Activated CD8-positive, alpha-beta memory T cell treated with anti-CD3 and anti-CD28 coated beads for 4 hours (primary cell): ENCODE measurements at places on chromosomes 2 and 18.

GRCh38 chr2:181682795-181683517 is 2.6 kb upstream of the NEUROD1 start:
- no peak for DNase-seq

DNA sequence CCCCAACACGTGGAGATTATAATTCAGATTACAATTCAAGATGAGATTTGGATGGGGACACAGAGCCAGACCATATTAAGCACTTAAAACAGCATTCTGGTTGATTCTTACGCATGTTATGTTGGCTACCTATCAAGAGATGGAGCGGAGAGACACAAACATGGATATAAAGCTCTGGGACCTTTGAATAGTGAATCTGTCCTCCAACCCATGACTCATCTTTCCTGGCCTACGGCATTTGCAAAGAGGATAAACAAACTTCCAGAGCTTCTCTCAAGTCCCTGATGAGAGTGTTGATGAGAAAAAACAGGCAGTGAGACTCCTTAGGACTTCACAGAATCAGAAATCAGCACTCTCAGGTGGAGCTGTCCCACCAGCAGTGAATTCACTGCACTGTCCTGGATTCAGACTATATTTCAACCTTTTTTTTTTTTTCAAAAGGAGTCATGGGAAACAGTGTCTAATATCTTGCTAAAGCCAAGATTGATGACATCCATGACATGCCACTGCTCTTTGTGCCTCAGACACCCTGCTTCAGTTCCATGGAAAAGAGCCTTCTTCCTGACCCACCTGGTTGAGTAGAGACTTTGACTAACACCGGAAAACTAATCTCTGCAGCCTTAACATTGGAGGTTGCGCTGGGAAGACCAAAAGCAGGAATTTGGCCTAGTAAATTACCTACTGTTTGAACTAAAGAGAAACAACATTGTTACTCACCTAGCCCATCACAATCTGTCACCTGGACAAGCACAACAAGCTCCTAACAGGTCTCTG is 62.1 kb upstream of the NPAS2 start:
- DNase-seq, result no peak

DNA sequence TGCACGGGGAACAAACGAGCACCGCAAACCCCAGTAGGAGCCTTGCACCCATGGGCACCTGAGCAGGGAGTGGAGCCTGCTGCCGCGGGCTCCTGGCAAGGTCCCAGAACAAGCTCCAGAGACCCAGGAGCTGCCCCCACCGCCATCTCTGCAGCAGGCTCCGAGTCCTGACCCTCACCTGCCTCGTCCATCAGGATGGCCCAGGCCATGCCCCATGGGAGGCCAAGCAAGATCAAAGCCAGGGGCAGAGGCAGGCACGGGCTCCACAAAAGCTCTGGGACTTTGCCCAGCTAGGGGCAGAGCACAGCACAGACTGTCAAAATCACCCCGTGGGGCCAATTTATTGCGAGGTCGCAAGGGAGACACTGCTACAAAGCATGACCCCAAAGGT is 43.6 kb downstream of the GPC1 start:
- DNase-seq, result no peak

DNA sequence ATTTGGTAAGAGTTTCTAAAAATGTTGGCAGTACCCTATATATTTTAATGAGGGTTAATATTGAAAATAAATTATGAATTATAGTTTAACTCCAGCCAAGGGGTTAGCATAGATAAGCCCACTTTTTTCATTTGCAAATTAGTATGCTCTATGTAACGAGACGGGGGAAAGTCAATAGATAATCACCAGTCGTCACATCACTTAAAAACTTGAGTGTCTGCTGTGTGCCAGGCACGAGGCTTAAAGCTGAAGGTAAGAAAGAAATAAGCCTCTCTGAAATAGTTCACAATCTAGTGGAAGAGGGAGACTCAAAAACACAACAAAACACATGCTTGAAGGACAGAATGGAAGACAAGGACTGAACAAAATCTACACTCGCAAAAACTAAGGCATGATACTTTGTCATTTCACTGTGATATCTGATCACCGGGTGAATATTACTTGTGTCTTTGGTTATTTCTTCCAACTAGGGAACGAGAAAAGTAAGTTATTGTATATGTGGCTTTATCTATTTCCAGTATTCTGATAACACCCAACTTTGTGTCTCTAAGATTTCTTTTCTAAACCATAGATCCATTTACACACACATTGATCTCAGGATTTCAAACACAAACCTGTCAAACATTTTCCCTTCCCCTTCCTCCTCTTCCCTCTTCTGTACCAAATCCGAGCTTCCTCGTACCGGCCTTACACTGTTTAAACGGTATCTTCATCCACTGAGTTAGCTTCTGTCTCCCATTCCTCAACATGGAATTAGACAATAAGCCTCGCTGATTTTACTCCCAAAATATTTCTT is 199.1 kb downstream of the PIEZO2 start:
- no peak for DNase-seq

DNA sequence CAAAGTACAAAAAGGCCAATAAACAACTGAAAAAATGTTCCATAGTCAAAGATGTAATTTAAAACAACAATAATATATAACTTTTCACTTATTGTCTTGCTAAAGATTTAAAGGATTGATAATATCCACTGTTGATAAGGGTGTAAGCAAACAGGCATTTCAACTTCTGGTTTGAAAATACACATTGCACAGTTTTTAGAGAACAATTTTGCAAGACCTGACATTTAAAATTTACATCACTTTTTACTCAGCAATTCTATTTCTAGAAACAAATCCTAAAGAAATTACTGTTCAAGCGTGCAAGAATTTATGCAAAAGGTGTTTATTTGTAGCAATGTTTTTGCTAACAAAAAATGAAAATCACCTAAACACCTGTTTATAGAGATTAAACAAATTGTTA is 120.4 kb downstream of the TDRD15 start:
- no peak for DNase-seq

- DNase-seq, result peak; percentile 47
Measured at GRCh38 chr2:11753886-11754699, 7.7 kb downstream of the LPIN1 start.

- DNase-seq, result no peak
Measured at GRCh38 chr2:137123226-137123625, 357.9 kb downstream of the THSD7B start.

DNA sequence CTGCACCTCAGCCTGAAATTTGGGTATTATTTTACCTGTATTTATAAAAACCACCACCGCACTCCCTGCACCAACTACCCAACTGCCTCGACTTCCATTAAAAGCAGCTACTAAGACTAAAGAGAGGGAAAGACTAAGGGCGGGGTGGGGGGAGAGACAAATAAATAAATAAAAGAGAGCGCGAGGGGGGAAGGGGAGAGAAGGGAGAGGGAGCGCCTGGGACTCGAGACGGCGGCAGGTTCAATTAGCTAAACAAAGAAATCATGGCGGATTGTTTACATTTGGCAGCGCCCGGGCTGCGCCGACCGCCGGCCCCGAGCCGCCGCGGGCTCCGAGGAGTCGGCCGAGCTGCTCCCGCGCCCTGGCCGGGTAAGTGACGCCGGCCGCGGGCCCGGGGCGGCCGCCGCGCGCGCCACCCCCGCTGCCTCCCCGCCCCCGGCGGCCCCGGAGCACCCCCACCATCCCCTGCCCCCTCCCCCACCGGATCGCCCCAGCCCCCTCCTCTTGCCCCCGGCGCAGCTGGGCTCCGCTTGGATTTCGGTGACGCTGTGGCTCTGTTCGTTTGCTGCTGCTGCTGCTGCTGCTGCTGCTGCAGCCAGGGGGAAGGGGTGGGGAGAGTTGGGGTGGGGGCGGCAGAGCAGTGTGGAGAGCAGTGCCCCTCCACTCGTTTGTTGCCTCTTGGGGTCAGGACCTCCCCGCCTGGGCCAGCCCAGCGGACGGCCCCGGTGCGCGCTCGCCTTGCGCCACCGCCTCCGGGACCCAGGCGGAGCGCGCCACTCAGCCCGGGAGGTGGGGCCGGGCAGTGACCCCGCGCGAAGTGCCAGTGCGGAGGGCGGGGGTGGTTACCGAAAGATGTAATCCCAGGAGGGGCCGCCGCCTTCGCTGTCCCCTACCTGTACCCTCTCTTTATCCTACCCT is 187.2 kb upstream of the FANCL start:
- no peak for DNase-seq

DNA sequence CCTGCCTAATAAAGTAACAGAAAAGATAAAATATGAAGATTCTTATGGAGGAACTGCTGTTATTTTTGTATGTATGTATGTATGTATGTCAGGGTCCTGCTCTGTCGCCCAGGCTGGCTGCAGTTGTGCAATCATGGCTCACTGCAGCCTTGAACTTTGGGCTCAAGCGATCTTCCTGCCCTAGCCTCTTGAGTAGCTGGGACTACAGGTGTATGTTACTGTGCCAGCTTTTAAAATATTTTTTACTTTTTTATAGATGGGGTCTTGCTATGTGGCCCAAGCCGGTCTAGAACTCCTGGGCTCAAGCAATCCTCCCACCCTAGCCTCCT is 26.7 kb downstream of the ANKRD29 start:
- no peak for DNase-seq

GRCh38 chr18:9803063-9803697 is 82.6 kb upstream of the TXNDC2 start:
- DNase-seq, result no peak

DNA sequence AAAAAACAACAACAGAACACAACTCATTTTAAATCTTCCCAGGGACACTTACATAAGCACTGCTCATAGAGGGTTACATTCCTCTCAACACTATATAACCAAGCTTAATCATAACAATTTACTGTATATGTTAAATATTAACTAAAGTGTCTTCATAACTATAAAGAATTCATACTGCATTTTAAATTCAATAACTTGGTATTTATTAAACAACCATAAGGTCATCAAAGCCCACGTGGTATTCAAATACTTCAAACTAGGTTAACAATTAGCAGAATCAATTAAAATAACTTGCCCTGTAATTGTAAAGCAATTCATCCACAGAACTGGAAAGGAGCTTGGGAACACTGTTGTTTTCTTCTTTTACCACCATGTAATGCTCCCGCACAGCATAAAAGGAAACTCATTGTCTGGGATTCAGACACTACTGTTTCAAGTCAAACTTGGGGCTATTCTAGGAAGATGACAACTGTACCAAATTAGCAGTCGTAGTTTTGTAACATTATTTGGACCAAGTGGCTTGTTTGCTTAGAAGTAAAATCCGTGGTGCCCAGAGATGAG is 10.4 kb downstream of the GAREM1 start:
- DNase-seq, result no peak

DNA sequence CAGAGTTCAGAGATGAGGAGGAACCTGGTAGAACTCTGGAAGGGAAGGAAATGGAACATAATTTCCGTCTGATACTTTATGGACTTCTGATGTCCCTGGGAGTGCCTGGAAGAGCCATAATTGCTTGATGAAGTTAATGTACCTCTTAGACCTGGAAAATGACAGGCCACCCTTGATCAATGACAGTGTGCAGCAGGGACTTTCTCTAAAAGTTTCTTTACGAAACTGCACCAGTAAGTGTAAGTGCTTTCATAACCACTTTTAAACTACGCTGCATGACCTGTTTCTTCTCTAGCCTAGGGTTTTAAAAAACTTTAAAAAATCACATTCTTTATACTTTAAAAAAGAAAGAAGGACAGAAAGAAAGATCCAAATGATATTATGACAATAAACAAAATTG is 164.5 kb downstream of the LPIN1 start:
- DNase-seq, result no peak

GRCh38 chr18:3081584-3081991 is 68.6 kb upstream of the LPIN2 start:
- DNase-seq, result no peak

DNA sequence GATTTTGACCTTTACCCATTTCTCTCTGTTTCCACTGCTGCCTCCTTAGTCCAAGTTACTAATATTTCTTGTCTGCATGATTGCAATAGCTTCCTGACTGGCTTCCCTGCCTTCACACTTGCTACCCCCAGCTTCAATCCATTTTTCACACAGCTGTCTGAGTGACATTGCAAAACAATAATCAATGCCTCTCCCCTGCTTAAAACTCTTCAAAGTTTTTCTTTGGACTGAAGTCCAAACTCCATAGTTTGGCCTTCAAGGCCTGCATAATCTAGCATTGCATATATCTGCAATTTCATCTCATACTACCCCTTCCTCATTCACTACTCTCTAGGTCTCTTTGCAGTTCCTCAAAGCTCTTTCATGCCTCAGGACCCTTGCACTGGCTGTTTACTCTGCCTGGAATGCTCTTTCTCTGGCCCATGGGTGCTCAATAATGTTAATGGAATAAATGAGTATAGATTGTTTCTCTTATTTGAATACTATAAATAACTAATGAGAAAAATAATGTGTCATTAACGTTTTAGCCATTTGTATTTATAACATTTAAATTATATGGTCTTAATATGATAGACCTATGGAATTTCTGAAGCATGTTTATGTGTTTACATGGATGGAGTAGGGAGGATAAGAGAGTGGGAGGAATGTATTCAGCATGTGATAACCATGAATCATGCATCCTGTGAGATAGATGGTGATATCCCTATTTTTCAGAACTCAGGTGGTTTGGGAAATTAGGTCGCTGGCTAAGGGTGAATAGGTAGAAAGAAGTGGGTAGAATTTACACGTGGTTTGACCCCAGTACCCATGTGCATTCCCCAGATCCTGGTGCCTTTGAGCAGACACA is 5.7 kb upstream of the TMEM178A start:
- DNase-seq, result no peak

- DNase-seq, result no peak
Measured at GRCh38 chr2:208620487-208620978, 213.9 kb downstream of the PTH2R start.

- no peak for DNase-seq
Measured at GRCh38 chr18:35646449-35646848, 64.9 kb downstream of the GALNT1 start.

DNA sequence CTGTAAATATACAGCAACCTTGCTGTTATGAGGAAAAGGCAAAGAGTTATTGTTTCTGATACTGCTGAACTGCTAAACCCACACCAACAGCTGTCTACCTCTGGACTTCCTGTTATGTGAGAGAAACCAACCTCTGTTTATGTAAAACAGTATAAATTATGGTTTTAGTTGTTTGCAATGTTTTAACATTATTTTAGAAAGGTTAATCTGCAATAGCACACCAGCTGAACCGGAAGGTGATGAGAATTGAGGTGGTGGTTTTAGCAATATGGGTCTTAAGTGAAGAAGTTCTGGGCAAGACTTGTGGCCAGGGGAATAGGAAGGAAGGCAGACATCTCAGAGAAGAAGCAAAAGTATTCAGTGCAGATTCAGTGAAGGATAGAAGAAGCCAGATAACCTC is 237.8 kb downstream of the PLCL1 start:
- DNase-seq, result no peak

GRCh38 chr2:58866040-58866439 is 624.9 kb upstream of the FANCL start:
- DNase-seq, result no peak

DNA sequence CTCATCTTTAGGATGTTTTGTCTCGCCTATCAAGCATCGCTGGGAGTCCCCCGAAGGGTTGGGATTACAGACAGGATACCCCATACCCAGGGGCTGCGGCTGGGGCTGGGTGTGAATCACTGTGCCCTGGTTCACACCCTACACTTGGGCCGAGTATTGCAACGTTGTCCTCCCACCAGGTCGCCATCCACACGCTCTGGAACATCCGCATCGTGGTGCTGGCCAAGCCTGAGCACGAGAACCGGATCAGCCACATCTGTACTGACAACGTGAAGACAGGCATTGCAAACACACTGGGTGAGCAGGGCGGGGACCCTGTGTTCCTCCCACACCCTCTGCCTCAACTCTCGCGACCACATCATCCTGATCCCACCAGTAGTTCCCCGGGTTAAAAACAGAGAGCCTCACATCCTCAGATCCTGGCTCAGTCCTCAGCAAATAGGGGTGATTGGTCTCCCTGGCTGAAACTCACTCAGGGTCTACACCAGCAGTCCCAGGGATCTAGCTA is 87.3 kb upstream of the ATG16L1 start:
- DNase-seq, result no peak
